ENCODE measurements at places on chromosomes 1 and 21. TPM values are rescaled to one million over a fixed set of nuclear protein-coding genes. Genes with fewer than 3 reads are reported as not detected.

DNA sequence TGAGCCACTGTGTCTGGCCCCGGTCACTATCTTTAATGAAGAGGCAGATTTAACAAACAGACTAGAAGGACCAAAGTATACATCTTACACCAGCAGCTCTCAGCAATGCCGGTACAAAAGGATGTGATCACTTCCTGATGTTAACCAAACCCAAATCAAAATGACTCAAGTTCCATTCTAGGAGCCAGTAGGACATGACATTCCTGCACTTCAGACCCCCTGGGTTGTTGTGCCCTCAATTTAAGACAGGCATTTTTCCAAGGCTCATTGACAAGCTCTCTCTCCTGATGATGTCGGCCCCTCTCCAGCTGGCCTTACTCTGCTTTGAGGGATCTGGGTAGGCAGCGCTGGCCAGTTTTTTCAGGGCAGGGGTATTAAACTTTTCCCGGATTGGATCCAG, 35.1 kb downstream of the YARS1 start:
- no peak overlapping the region for H3K4me3 ChIP-seq
- H3K4me1 ChIP-seq: no peaks in the 10 kb centered on the region
- H3K27ac ChIP-seq: no peak overlapping the region
- H3K36me3 ChIP-seq: peaks cover 66% of the 10 kb centered on the region

The AADACL3 gene
- total RNA-seq: not detected

DNA sequence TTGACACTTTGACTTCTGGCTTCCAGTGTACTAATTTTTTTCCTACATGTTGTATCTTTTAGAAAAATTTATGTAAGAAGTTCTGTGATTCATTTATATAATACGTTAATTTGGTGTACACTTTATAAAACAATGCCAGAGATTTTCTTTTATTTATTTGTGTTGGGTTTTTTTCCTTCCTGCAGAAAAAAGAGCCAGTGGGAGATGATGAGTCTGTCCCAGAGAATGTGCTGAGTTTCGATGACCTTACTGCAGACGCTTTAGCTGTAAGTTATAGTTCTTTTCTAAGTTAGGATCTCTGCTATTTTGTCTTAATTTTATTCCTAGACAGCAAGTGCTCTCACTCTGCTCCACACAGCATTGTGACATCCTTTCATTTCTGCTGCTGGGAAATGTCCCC, 14.4 kb downstream of the SARS1 start:
- DNase-seq: no peak
- no peaks in the 10 kb centered on the region for H3K27me3 ChIP-seq
- H3K36me3 ChIP-seq: peaks cover 31% of the 10 kb centered on the region
- H3K27ac ChIP-seq: no peak overlapping the region
- H3K4me1 ChIP-seq: no peaks in the 10 kb centered on the region

The PAQR7 gene
- 13.1 TPM for total RNA-seq

Measured in HCT116 (cell line).